ENCODE measurements at places on chromosomes 12 and 14.

- no peak for DNase-seq
These were observed 4.0 kb upstream of the CNTN1 start for GRCh38 chr12:40688085-40688725.

DNA sequence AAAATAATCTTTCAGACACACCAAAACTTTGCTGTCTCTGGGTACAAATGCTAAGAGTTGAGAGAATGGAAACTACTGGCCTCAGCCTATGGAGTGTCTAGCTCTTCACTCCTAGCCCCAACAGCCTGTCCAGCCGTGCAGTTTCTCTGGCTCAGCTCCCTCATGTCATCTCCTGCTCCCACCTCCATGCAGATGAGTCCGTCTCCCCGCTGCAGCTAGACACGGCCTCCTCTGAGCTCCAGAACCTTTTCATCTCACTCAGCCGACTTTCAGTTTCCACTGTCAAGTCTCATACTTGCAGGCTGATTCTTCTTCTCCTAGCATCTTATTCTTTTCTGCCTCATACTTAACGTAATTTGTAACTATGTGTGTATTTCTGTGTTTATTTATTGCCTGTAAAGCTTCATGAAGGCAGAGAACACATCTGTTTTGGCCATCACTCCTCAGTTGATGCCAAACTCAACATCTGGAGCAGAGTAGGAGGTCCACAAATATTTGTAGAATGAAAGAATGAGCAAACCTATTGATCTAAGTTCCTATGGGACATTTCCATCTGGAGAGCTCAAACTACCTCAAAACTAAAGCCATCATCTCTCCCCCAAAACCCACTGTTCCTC lies 139.8 kb upstream of the PWP1 start:
- DNase-seq: no peak

DNA sequence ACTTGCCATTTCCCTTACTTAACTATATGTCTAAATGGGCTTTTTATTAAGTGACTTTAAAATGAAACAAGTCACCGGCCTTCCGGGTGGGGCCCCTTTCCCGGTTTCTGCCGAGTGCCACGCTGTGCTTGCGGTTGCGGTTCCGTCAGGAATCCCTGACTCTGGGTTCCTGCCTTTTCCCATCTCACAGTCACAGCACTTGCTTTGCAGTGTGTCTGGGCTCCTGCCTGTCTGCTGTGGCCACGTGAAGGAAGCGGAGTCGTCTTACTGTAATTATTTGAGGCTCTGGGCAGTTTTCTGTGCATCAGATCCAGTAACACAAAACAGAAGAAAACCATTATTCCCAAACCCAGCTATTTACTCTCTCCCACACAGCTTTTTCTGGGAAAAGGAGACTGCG lies 44.0 kb upstream of the FRMD6 start:
- DNase-seq: peak; percentile 17

DNA sequence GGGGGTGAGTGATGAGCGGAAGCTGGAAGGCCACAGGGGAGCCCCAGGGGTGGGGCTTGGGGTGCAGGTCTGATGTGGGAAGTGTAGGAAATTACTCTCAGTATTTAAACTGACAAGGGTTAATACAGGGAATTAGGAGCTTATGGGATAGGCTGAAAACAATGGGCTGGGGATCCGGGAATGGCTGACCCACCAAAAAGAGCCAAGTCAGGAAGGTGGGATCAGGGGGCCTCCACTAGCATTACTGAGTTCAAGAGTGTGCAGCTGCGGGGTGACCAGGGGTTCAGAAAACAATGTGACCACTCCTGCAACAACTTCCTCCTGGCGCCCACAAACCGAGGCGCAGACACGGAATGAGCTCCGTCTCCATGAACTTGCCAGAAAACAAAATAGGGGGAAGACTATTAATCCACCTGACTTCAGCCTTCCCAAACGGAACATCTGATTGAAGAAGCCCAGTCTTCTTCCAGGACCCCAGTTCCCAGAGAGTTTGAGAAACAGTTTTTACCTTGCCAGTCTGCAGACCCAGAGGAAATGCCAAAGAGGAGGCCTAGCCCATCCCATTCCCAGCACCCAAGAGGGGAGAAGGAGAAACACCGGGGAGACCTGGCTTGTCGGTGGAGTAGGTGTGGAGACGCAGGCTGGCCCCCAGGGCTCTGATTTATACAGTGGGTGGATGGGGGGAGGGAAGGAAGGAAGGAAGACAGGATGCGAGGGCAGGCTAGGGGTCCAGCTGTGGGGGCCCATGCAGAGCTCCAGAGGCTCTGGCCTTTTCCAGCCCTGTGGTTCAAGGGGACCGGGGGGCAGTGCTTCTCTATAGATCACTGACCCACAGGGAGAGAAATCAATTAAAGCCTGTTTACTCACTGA lies 16.5 kb upstream of the YY1 start:
- no peak for DNase-seq

- DNase-seq: no peak
These were observed 27.4 kb downstream of the SINHCAF start for GRCh38 chr12:31298515-31298910.

DNA sequence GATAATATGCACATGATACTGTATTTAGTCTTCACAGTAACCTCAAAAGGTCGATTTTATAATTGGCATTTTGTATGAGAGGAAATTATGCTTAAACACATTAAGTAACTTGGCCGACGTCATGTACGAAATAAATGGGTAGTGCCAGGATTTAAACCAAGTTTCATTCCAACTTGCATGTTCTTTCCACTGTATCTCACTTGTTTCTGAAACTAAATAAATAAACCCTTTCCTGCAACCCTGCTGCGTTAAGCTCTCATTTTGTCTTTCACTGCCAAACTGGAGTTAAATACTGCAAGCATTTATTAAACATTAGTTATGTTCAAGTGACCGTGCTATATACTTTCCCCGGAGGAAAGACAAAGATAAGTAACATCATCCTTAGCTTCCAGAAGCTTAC lies 293.9 kb upstream of the PRKD1 start:
- DNase-seq: no peak

GRCh38 chr12:4628406-4628805 lies 20.4 kb downstream of the AKAP3 start:
- no peak for DNase-seq

DNA sequence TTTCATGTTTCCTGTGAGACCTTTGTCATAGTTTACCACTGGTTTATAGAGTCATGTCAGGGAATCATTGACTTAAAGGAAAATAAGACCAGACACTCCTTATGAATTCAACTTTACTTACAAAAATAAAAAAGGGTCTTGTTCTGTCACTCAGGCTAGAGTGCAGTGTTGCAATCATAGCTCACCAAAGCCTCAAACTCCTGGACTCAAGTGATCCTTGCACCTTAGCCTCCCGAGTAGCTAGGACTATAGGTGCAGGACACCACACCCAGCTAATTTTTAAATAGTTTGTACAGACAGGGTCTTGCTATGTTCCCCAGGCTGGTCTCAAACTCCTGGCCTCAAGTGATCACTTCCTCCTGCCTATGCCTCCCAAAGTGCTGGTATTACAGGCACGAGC lies 19.0 kb downstream of the SLC41A2 start:
- DNase-seq: no peak

DNA sequence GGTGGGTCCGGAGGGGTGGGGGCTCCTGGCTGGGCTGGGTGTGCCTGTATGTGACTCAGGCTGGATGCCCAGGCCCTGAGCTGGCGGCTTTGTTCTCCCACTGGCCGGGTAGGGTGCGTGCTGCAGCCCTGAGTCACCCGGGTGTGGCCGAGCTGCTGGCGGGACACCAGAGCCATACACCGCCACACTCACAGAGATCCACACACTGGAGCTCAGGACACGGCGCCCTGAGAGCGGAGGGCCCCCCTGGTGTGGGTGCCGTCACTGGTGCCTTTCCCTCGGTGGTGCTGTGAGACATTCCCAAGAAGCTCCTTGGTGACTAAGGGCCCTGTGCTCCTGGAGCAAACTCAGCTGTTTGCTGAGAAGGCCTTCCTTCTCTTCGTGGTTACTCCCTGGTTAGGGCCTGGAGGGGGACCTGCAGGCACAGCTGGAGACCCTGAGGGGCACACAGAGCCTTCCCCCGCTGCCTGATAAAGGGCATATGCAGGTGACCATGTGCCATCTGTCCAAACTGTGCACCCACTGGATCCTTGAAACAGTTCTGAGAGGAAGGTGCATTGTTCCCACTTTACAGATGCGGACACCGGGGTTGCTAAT lies 44.3 kb downstream of the KRT80 start:
- no peak for DNase-seq

GRCh38 chr14:59207506-59207933 lies 19.1 kb downstream of the DAAM1 start:
- no peak for DNase-seq

GRCh38 chr12:8847435-8847834 lies 25.0 kb downstream of the A2ML1 start:
- no peak for DNase-seq

GRCh38 chr12:129762436-129762835 lies 141.4 kb downstream of the TMEM132D start:
- DNase-seq: no peak

- DNase-seq: no peak
These were observed 6.8 kb downstream of the RASSF9 start for GRCh38 chr12:85829391-85829790.

DNA sequence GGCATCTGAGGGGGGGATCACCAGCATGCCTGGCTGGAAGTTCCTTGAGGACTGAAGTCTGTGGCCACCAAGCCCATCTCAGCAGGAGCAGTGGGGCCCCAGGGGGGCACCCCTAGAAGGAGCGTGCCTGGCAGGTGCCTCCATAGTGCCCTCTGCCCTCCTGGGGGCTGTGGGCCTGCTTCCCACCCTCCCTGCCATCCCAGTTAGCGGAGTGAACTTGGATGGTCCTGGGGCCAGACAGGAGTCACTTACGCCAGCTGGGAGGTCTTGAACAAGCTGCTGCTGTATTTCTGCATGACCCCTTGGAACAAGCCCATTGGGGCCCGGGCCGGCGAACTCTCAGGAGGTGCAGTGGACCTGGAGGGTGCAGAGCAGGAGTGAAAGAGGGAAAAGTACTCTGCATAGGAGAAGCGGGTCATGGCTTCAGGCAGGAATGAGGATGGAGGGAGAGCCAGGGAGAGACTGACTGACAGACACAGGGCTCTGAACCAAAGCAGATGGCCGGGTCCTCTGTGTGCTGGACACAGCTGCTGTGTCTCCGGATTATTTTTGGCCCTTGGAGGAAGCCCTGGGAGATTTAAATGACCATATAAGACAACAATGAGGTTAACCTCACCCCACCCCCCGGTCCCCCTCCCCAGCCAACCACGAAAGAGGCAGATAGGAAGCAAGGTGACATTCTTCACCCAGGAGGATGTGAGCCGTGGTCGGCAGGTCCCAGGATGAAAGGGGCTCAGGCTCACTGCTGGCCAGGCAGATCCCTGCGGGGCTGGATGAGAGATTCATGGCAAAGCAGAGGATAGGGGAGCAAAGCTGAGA lies 19.6 kb downstream of the ASB2 start:
- no peak for DNase-seq

GRCh38 chr12:66199141-66199540 lies 10.1 kb downstream of the IRAK3 start:
- no peak for DNase-seq
